ENCODE measurements at places on chromosomes 7 and 10.

- DNase-seq = no peak
Observed at GRCh38 chr7:14000247-14000646, 10.8 kb upstream of the ETV1 start.

- DNase-seq = no peak
Observed at GRCh38 chr10:4820804-4821401, 5.1 kb upstream of the AKR1E2 start.

DNA sequence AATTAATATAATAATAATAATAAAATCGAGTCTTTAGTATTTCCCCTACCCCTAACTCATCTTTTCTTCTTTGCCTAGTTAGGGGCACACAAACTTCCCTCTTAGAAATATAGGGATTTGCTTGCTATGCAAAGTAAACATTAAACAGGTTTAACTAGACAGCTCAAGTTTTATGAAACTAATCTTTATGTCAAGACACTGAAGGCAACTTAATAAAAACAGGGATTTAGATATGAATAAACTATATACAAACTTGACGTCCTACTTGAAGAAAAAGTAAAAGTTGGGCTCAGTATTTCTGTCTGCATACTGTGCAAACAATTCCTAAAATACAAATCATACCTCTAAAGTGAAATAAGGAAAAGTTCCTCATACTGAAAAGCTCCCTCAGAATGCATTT lies 52.1 kb upstream of the CAV2 start:
- no peak for DNase-seq

DNA sequence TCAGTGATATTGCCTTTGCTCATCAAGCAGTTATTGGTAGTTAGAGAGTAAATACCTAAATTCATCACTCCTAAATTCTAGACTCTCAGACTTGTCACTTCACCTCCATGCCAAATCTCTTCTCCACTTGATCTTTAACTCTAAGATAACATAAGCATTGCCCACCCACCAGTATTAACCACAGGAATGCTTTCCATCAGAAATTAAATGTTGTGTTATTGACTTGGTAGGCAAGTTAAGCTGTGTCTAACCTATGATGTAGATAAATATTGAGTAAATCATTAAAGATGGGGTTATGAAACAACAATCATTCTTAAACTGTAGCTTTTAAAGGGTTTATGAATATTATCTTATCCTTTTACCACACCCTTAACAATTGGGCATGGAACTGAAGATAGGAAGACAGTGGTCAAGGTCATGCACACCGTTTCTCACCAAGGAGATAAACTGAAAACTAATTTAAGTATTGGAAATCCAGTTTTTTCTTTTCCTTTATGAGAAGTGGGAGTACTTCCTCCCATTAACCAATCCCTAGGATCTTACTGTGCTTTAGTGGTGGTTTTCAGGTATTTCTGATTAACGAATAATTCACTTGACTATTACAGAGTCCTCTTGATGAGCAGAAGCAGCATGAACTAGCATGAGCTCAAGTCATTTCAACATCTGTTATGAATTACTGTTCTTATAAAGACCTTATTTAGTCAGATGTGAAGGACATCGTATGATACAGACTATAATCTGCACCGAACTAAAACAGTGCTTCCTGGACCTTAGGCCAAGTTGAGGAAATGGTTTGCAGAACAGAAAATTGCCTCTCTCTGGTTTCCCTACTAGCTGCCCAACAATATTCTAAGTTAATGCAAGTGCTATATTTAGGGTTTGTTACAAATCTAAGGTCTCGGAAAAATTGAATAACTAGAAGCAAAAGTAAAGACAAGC lies 142.0 kb downstream of the LCOR start:
- no peak for DNase-seq

DNA sequence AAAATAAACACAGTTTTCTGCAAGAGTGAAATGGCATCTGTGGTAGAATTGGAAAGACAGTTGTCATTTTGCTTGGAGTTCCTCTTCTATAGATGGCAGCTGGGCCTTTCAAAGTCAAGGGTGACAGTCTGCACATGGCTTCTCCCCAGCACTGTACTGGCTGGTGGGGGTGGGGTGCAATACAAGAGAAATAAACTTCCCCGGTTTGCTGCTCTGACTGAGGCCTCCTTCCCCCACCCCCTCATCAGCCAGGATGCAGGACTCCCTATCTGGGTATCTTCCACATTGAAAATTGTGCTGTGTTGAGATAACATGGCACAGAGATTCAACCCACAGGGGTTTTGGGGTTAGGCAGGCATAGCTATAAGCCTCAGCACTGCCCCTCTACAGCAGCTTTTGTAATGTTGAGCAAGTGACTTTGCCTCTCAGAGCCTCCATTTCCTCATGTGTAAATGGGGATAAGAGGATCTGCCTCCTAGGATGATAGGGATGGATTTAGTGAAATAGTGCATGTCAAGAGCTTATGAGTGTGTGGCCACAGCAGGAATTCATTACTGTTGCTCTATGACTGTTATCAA lies 85.8 kb upstream of the WDR11 start:
- no peak for DNase-seq

GRCh38 chr10:72855790-72856189 lies 37.7 kb upstream of the OIT3 start:
- DNase-seq = no peak

- no peak for DNase-seq
Observed at GRCh38 chr7:40493609-40494051, 358.8 kb downstream of the SUGCT start.

DNA sequence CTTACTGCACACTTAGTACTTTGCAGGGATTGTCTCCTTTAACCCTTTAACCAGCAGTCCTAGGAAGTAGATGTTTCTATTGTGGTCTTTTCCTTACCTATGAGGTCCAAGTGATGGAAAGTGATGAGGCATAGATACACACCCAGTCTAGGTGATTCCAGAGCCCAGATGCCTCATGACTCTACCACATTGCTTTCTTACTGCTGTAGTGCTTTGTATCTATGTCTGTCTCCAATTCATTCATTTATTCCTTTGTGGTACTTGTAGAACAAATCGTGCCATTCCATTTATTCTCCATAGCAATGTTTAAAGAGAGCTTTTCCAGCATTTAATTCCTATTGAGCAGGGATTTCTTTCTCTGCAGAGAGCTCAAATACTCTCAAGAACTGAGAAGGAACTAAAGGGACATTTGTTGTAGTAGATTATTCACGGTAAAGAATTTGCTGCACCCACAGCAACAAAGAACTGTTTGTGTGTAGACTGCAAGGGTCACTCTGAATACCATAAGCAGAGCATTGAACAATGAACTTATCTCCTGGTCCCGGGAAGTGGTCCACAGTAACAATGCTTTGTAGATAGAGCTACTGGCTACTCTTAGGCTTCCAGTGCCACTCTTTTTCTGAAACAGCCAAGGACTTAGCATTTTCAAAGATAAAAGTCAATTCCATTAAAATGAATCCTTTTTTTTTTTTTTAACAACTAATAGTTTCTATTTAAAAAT lies 337.0 kb downstream of the PTEN start:
- no peak for DNase-seq
